ENCODE measurements at places on chromosomes 16 and 17. TPM values are rescaled to one million over a fixed set of nuclear protein-coding genes. Genes with fewer than 3 reads are reported as not detected.
A peak's percentile ranks its signal among the peaks of the same experiment; 100 is the strongest.

DNA sequence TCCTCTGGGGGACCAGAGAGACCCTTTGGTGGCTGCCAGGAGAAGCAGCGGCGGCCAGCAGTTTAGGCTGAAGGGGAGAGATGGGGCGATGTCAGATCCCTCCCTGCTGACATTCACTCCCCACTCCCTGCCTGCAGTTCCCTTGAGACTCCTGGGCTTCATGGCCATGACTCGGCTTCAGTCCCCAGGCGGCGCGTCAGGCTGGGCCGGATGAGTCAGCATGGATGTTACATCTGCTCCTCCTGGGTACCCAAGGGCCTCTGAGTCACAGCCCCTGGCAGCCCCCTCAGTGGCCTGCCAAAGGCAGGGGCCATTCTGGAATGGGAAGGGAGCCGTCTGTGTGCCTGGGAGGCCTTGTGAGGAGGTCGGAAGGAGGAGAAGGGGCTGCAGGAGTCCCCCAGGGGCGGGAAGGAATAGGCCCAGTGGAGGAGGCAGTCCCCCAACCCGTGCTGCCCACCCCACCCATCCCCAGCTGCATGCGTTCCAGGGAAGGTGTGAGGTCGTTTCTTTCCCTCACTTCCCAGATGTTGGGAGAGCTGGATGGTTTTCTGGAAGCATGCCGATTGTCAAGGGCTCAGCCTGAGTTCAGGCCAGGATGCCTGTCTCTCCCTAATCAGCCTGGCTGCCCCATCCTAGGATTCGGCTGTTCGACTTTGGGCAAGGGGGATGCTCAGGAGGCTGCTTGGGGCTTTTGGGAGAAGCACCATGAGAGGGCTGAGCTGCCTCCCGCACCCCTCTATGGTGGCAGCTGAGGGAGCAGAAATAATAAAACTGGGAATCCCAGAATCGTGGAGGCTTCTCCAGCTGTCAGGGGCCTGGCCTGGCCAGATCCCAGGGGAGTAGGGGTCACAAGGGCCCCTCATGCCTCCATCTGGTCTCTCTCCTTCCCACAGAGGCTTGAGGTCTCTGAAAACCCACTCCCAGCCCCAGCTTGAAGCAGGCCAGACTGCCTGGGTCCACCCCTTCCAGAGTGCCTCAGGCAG is 9.7 kb downstream of the RHBDL3 start:
- peak; percentile 51 for DNase-seq

- DNase-seq = peak; percentile 61
Observed at GRCh38 chr16:22188595-22189442, 17.3 kb upstream of the EEF2K start.

DNA sequence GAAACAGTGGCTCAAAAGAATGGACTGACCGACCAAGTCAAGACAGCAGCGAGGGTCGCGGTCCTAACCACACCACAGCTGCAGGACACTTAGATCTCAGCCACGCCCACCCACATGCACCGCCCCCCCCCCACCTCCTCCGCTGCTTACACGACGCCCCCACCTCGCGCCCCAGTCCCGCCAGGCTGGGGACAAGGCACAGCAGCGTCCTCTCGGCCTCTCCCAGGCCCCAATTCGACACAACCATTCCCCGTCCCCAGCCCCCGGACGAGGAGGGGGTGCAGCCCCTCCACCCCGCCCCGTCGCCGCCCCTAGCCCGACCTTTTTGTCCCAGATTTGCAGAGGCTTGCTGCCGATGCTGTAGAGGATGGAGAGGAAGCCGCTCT is 477 bp downstream of the CFAP20 start:
- DNase-seq = peak; percentile 41

DNA sequence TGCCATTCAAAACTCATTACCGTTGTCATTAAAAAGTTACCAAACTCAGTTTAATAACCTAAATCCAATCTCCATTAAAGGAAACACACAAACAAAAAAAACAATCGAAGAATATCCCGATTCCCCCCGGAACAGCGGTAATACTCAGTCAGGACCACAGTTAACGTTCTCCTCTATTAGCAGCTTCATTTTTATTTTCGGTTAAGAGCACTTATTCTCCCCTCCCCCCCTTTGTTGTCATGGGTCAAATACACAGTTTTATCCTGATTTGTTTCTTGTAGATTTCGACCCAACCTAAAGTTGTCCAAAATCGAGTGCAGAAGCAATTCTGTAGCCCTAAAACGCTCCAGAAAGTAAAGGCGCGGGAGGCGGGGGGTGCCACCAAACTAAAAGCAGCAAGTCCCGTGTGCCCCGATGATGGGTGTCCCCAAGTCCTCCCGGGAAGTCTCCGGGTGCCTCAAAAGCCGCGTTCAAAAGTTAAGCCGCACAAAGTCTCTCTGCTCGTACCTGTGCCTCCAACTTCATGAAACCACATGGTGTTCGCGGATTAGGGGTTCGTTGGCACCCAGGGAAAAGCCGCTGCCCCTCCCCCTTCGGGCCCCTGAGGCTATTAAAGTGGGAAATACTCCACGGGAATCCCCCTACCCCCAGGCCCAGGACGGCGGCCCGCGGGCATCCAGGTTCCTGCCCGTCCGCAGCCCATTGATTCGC is 996 bp downstream of the SUMO2 start:
- peak; percentile 39 for DNase-seq

GRCh38 chr17:1754430-1755112 is 7.3 kb upstream of the SERPINF1 start:
- DNase-seq = no peak

Gene MT4
- not detected for total RNA-seq

Gene ALDH3A1
- total RNA-seq = not detected

Measured in left ventricle myocardium superior (tissue), 1 donor.